ENCODE measurements at places on chromosomes 12 and 14. TPM values are rescaled to one million over a fixed set of nuclear protein-coding genes. Genes with fewer than 3 reads are reported as not detected.

The NFYB gene
- 13.4 TPM for total RNA-seq

The KRT80 gene
- total RNA-seq: 7.2 TPM

The RPGRIP1 gene
- total RNA-seq: not detected

The OVCH1 gene
- total RNA-seq: not detected

The KRT6C gene
- not detected for total RNA-seq

The CD163L1 gene
- total RNA-seq: 15.0 TPM

The CNTN1 gene
- under 0.01 TPM for total RNA-seq

The CLEC4D gene
- not detected for total RNA-seq

The ACOT4 gene
- 0.38 TPM for total RNA-seq

The LYZ gene
- not detected for total RNA-seq

The BCDIN3D gene
- total RNA-seq: 3.4 TPM

The GSC gene
- total RNA-seq: not detected

Data from vein endothelial cell (primary cell).